ENCODE measurements at places on chromosomes 13 and 19.

DNA sequence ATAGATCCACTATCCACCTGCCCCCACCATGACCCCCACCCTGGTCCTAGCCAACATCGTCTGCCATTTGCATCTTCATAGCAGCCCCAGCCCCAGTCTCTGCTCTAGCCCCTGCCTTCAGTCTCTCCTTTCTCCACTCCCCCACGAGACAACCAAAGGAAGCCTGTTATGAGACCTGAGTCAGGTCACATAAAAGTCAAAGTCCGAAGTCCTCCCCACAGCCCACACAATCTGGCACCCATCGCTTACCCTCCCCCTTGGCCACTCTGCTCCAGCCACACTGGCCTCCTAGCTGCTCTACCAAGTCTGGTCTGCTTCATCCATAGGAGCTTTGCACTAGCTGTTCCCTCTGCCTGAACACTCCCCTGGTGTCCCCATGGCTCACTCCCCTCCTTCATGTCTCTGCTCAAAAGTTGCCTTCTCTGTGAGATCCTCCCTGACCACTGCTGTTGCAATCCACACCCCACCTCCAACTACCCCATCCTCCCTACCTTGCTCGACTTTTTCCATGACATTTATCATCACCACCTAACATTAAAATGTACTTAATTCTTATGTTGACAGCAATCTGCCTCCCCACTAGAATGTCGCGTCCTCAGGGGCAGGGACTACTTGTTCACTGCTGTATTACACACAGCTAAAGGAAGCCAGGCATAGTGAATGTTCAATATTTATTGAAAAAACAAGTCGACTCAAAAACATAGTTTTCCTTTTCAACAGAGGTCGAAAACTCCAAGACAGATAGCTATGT lies 1.2 kb upstream of the PLEKHG2 start:
- DNase-seq: no peak

GRCh38 chr13:114077933-114078325 lies 54.5 kb downstream of the RASA3 start:
- DNase-seq: no peak

DNA sequence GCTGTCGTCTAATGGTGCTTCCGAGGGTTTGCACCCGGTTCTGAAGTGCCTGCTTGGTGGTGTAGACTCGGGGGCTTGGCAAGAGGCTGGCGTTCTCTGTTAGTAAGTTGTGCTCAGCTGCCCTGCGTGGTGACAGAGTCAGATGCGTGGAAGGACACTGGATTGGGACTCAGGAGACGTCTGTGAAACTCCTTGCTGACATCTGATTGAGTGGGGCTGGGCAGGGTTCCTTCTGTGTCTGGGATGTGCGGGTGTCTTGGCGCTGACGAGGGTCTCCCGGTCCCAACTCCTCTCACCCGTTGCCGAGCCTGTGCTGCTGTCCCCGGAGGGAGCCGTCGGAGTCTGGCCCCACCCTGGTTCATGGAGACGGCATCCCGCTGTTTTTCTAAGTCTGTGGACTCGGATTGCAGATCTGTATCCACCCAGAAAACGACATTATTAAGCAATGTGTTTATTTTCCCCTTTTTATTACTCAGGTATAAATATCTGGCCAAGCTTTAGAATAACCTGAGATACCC lies 16.4 kb upstream of the DCUN1D2 start:
- DNase-seq: no peak

GRCh38 chr19:13770013-13770635 lies 4.1 kb upstream of the C19orf53 start:
- no peak for DNase-seq

- DNase-seq: no peak
Measured at GRCh38 chr19:35710784-35711723, 6.7 kb downstream of the ZBTB32 start.

DNA sequence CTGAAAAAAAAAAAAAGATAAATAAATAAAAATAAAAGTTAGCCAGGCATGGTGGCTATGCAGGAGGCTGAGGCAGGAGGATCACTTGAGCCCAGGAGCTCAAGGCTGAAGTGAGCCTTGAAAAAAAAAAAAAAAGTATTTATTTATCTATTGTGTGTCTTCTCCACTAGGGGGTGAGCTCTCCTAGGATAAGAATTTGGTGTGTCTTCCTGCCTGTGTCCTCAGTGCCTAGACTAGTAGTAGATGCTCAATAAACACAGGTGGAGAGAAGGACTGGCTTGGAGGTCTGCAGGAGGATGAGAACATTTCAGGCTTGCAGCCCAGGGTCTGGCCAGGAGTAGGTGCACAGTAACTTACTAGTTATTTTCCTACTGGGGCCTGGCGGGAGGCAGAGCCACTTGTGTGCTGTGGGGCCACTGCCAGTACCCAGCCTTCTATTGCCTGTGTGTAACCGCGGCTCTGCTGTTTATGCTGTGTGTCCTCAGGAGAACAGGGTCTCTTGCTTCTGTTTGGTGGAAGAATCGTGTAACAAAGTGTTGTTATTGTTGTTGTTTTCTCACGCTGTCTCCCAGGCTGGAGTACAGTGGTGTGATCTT lies 5.4 kb downstream of the LMTK3 start:
- DNase-seq: no peak

- DNase-seq: no peak
Measured at GRCh38 chr19:27746691-27747380, 1466.1 kb downstream of the UQCRFS1 start.

GRCh38 chr19:33699754-33700407 lies 78.1 kb downstream of the CHST8 start:
- no peak for DNase-seq

DNA sequence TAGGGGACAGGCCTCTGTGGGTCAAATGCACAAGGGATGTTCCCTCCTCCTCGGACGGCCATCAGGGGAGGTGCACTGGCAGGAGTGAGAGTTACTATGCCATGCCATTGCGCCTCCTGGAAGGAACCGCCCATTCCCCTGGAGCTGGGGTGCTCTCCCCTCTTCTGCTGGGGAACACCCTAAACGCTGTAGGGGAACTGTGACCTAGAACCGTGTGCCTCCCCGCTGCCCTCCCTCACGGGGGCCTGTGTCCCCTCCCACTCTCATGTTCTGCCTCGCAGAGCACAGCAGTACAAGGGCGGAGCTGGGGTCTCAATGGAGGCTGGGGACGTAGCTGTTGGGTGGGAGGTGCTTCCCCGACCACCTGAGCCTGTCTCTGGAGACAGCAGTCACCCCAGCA lies 17.2 kb upstream of the CRTC1 start:
- no peak for DNase-seq

DNA sequence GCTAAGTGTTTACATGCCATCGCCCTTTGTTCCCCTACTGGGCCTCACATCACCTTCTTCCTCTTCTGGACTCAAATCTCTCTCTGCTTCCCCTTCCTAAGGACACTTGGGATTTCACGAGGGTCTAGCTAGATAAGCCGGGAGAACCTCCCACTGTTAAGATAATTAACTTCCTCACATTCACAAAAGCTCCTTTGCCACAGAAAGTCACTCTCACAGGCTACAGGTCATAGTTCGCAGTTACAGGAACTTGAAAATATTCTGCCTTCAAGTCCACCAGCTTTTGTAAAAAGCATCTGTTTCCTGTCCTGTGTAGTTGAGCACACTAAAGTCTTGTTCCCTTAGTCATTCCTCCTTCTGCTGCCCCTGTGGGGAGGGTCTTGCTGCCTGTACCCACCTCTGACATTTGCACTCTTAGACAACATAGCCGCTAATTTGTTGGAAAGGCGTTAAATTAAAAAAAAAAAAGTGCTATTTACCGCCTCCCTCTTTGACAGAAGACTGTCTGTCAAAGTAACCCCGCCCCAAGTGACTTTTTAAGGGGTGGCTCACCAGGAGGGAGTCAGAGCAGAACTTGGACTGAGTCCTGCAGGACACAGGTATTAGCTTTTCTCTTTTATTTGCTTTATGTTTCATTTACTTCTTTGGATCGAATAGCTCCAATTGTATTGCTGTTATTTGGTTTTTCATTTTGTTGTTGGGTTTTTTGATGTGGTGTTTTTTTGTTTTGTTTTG lies 26.8 kb upstream of the CEACAM21 start:
- DNase-seq: peak; percentile 55
